Kasumi-1 (cell line): ENCODE measurements at places on chromosomes 11 and 22.

DNA sequence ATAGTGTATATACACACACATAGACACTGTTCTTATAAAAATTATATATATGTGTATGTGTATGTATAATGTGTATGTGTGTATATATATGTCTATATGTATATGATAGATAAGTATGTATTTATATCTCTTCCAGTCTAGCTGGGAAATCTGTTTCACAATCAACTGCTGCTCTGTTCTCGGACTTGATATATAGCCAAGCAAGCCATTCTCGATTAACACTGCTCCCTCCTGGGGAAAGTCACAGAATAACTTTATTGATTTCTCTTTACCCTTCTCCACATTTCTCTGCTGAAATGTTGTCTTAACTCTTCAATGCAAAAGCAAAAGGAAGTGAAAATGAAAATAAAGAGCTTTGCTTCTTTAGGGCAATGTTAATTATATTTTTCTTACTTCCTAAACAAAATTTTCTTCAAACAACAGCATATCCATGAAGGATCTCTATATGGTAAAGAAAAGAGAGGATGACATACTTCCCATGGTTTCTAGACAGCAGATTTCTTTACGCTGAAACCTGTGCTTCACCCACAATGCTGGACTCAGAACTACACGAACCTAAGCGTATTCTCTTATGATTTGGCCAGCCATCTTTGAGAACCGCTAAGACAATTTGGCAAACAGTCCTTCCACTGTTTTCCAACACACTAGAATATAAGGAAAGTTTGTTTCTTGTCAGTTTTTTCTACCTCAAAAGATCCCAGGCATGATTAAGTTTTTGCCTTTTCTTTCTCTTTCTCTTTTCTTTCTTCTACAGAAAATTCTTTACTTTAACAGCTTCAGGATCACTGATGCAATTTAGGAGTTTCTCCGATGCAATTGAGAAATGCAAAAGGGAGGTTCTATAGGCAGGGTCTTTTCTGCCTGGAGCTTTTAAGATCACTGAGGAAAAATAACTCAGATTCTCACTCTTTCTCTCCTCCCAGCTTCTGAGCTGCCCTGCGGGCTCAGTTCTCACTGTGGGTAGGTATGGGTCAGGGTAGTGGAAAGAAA lies 1.9 kb downstream of the BLID start:
- no peak for DNase-seq

DNA sequence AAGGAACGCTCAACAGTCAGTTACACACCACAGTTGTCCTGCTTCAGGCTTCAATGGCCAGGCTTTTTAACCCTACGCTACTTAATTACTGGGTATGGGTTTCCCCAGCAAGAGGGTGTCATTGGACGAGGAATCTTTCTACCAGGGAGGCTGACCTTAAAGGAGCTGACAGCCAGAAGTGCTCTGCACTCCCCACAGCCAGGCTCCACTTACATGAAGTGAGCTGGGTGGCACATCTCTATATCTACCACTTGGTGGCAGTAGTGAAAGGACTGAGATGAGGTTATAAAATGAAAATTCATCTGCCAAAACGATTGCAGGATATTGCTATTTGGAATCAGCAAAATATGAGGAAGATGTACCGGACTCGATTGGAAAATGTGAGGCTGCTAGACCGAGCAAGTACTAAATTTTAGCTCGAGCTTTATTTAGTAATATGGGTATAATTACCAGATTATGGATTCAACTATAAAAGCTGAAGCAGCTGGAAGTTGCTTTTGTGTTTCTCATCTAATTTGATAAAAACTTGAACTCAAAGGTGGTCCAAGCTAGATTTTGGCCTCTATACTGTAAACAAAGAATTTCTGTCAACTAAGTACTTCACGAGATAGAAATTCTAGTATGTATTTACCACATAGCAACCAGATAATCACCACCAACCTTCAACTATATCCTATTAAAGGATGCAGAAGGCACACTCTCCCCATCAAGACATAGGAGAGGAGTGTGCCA lies 53.9 kb upstream of the CEP126 start:
- peak; percentile 51 for DNase-seq

GRCh38 chr11:29243616-29244015 lies 773.2 kb downstream of the KCNA4 start:
- no peak for DNase-seq

GRCh38 chr11:130068986-130069658 lies 572 bp upstream of the APLP2 start:
- peak; percentile 70 for DNase-seq

GRCh38 chr11:128632141-128632791 lies 44.9 kb upstream of the ETS1 start:
- DNase-seq, result peak; percentile 71

- DNase-seq, result no peak
Measured at GRCh38 chr11:72278905-72279304, 34.9 kb upstream of the PHOX2A start.

GRCh38 chr11:17812091-17812864 lies 77.7 kb downstream of the KCNC1 start:
- DNase-seq, result no peak

- no peak for DNase-seq
Measured at GRCh38 chr11:88173956-88174355, 1.3 kb downstream of the RAB38 start.

DNA sequence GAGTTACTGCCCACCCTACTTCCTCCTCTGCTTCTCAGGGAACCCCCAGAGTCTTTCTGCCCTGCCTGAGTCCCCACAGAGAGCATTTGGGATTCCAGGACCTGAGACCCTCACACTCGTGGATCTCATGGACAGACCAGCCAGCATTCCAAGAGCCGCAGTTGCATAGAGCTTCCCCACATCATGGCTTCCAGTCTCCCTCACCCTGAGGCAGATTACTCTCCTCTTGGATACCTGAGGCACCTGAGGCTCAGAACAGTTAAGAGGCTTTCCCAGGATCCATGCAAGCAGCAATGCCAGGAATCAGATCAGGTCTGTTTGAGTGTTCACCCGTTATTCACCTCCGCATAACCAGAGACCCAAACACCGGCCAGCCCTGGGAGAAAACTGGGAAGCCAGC lies 102.2 kb downstream of the TRIM29 start:
- DNase-seq, result no peak

DNA sequence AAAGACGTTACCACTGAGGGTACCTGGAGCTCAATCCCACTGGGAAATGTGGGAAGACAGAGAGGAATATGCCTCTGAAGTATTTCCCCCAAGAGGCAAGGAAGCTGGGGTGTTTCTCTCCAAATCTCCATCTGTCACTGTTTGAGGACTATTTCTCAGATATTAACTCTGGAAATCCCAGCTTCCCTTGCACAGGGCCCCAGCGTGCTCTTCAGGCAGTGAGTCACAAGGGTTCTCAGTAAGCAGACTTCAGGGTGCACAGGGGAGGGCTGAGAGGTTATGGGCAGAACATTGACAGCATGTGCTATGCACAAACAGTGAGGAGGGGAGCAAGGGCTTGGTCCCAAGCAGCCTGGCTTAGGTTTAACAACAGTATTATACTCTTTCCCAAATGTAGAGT lies 60.9 kb upstream of the EED start:
- peak; percentile 11 for DNase-seq

DNA sequence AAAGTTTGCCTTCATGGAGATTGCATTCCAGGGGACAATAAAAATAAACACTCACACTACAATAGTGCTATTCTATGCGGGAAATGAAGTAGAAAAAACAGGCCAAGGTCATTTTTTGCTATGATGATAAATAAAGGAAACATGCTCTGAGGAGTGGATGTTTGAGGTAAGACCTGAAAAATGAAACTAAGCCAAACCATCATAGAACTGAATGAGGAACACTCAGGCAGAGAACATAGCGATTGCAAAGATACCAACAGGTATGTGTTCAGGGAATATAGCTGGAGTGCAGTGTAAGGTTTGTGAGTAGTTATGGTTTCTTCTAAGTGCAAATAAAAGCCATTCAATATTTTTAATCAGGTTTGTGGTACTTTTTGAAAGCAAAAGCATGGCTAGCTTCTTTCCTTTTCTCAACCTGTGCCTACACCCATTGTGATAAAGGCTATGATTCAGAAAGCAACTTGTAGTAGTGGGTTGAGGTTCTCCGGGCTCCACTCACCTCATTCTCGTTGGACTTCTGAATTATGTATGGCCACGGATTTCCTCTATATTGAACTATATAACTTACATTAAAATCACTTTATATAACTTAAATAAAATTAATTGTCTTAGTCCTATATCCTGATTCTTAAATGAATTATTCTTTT lies 278.2 kb upstream of the CHORDC1 start:
- no peak for DNase-seq

DNA sequence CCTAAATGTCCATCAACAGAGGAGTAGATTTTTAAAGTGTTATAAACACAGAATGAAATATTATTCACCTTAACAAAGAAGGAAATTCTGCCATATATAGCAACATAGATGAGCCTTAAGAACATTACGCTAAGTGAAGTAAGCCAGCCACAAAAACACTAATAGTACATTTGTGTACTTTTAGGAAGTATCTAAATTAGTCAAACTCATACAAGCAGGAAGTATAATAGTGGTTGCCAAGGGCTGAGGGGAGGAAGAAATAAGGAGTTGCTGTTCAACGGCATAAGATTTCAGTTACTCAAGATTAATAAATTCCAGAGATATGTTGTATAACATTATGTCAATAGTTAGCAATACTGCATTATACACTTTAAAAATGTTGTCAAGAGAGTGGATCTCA lies 181.7 kb upstream of the ZC3H12C start:
- peak; percentile 62 for DNase-seq

DNA sequence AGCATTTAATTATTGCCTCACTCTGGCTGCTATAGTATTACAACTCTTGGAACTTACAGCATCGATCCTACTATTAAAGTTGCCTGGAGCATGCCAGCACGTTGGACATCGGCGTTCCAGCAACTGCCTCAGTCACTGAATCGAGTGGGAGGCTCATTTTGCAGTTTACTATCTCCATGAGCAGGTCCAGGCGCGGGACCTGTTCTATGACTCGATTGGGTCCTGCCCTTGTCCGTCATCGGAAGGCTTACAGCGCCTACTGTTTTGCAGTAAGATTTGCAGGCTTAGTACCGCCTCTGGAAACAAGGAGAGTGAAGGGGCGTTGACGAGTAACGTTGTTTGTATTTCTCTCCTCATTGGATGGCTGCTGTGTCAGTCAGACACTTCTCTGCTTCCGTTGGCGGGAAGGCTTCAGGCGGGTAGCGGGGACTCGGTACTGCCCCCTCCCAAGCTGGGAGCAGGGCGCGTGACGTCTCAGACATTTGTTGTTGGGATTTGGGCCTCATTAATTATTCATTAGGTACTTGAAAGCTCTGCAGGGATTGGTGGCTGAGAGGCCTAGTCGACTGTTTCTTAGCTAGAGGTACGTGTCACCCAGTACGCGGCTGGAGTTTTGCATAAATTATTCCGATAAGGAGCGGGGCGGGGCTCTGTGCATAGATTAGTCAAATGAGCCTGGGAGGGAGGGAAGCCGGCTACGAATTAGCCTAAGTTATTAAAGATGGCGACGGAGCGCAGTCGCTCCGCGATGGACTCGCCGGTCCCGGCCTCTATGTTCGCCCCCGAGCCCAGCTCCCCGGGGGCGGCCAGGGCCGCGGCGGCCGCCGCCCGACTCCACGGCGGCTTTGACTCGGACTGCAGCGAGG lies at the start of gene GTPBP1:
Gene GTPBP1, plus strand, starts transcription at position 710 of the 866 bp plus-strand sequence. Its CDS starts 12 bp downstream, at position 722.
- DNase-seq, result peak; percentile 100

DNA sequence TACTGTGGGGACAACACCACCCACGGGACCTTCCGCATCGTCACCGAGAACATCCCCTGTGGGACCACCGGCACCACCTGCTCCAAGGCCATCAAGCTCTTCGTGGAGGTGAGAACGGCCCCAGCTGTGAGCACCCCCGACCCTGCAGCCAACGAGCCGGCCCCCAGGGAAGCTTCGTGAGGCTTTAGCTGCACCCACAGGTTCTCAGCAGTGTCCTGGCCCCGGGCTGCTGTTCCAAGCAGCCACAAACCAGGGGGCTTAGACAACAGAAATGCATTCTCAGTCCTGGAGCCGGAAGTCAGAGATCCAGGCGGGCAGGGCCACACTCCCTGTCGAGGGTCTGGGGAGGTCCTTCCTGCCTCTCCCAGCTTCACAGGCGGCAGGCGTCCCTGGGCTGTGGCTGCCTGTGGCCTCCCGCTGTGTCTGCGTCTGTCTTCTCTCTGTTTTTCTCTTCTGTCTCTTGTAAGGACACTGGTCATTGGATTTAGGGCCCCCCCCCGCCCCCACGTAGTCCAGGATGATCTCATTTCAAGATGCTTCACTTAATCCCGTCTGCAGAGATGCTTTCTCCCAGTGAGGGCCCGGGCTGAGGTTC lies 12.5 kb downstream of the MUC5B start:
- no peak for DNase-seq

DNA sequence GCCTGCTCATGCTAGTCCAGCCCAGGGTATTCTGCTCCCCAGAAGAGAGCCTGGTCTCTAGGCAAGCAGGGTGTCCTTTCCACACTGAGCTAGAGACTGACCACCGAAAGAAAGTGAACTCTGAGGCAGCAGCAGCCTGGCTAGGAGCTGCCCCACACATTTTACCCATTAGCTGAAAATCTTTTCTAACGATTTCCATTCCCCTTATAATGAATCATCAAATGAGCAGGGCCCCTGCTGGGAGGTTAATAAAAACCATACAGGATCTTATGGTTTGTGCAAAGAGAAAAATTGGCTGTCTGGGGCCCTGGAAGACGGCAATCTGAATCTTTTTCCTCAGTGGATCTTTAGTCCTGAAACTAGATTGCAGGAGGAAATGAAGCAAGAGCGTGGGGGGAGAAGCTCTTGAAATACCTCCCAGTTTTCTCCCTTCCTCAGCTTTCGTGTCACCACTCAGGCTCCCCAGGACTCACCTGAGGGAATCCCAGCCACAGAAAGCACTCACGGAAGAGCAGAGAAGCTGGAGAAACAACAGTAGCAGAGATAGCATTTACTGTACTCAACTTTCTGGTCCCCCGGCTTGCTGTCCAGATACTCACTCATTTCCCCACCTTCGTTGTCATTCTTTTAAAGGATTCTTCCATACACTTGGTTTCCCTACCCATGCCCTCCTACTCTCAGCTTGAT lies 74.7 kb upstream of the CD44 start:
- no peak for DNase-seq

DNA sequence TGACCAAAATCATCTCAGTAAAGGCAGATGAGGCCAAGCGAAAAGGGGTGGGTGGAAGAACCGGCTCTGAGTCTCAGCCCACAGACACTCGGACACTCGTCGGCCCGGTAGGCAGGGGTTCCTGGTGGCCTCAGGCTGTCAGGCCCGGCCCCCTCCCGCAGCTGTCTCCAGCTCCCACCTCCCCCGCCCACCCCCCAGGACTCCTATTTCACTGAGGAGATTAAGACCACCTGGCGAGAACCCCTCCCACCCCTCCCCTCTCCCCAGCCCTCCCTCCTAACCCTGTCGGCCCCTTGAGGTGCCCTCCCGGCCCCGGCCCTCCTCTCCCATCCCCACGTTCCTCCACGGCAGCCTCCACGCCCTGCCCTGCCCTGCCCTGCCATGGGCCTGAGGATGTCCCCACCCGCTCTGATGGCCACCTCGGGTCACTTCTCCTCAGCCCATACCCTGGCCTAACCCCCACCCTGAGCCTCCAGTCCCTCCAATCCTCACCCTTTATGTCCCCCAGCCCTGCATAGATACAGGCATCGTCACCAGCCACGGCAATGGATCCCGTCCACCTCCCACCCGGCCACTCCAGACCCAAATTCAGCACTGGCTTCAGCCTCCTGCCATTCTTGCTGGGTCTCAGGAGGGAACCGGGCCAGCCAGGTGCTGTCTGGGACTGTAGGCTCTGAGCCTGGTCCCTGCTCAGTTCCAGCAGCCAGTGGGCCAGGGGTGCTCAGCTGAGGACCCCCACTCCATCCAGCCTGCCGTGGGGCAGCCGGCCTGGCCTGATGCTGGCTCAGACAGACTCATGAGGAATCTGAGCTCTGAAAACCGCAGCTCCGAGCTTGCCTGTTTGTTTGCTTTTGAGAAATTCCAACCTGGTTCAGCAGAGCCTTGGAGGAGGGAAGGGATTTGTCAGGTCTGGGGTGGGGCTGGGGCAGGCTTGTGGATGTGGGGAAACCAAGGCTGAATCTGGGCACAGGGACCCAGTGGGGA lies 9.8 kb upstream of the TBX1 start:
- no peak for DNase-seq
